GM13976 (cell line): ENCODE measurements at places on chromosomes 4 and X.

GRCh38 chr4:138696058-138696457 is 319.5 kb upstream of the NOCT start:
- DNase-seq = no peak

- peak; percentile 60 for DNase-seq
Measured at GRCh38 chr4:83644677-83645659, 109.1 kb downstream of the GPAT3 start.

DNA sequence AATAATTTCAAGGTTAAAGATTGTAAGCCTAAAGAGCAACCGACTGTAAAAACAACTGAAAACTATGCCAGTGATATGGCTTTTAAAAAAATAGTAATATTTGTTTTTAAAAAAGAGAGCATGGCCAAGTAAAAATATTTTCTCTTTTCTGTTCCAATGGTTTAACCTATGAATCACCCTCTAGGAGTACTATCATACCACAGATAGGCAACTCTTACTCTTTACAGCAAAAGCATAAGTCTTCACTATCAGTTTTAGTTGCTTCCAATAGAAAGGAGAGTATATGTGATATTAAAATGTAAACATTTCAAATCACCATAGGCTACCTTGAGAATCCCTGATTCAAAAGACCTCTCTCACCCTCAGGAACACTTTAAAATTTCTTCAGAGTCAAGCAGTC is 102.6 kb downstream of the AMELX start:
- DNase-seq = no peak

DNA sequence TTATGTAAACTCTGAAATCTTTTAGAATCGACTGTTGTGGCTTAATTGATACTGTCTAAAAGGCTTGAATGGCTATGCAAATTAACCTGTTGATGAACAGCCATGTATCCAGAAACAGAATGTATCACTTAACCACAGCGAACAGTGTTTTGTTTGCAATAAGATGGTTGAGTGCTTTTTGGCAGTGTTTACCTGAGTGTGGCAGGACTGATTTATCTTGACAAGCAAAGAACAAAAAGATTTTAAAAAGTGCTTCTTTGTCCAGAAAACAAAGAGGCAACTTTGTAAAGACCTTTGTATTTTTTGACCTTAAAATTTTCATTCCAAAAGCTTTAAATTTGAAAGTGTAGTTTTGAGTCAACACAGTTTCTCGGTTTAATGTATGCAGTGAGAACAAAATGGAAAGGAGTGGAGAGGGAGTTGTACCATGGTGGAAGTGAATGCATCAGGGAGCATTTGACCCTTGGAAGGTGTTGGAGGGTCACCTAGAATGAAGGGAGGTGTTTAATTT is 18.0 kb downstream of the ARHGAP10 start:
- DNase-seq = peak; percentile 48

DNA sequence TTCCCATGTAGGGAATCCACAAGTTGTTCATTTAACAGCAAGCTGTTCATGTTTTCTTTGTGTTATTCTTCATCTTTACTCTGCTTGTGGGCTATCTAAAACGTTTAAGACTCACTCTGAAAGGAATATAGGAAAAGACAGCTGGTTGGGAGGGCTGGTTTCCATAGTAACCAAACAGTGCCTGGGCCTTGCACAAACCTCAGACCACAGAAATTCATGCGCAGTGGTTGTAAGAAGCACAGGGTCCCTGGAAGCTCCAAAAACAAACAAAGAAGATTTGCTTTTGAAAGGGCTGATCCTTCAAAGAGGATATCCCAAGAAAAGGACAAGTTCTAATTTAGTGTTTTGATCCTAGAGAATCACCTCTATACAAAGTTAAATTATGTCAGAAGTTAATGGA is 7.8 kb downstream of the SERTM2 start:
- DNase-seq = no peak

DNA sequence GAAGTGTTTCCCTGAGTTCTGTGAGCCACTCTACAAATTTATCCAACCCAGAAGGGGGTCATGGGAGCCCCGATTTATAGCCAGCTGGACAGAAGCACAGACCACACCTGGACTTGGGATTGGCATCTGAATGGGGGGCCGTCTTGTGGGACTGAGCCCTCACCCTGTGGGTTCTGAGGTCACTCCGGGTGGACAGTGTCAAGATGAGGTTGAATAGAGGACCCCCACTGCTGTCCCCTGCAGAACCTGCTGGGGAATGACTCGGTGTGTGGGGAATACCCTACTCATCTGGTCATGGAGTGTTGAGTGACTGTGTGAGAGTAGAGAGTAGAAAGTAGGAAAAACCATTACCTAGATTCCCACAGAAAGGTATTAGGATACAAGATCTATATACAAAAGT is 67.5 kb downstream of the ZFYVE28 start:
- no peak for DNase-seq

GRCh38 chrX:147859666-147860065 is 52.1 kb upstream of the FMR1 start:
- DNase-seq = no peak

GRCh38 chr4:80532674-80533333 is 197.3 kb downstream of the CFAP299 start:
- DNase-seq = no peak

GRCh38 chr4:161238033-161238432 is 925.8 kb downstream of the FSTL5 start:
- DNase-seq = no peak
